ENCODE measurements at places on chromosomes 7 and 10.
A peak's percentile ranks its signal among the peaks of the same experiment; 100 is the strongest.

- DNase-seq, result no peak
Observed at GRCh38 chr10:25057886-25058285, 41.5 kb downstream of the THNSL1 start.

DNA sequence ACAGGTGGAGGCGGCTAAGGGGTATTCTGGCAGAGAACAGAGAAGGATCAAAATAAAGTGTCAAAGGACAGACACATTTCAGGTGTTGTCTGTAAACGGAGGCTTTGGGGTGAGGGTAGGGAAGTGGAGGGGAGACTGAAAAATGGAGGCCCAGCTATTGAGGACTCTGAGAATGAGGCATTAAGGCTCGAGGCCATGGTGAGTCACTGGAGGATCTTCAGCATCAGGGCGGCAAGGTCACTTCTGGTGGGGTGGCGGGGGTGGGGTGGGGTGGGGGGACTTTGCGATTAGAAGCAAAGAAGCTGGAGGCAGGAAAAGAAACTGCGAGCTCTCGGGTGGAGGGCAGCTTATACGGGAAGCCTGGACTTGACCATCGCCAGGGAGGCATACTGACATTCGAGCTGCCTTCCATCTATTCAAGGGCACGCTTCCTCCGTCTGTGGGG, 58.4 kb upstream of the PCGF5 start:
- no peak for DNase-seq

- no peak for DNase-seq
Observed at GRCh38 chr7:74070619-74070921, 13.0 kb upstream of the LIMK1 start.

- DNase-seq, result peak; percentile 62
Observed at GRCh38 chr10:77926566-77927401, at the start of gene DLG5. TSS of gene DLG5 (minus strand) at chr10:77926755. CDS start at chr10:77926520, 235 bp downstream.

GRCh38 chr7:140857048-140857447, 67.7 kb downstream of the BRAF start:
- no peak for DNase-seq

All from mucosa of gallbladder (tissue), 1 donor.